GM12892 (cell line): ENCODE measurements at places on chromosomes 11 and 22.

GRCh38 chr11:115606498-115607220 is 102.4 kb upstream of the CADM1 start:
- DNase-seq = no peak

DNA sequence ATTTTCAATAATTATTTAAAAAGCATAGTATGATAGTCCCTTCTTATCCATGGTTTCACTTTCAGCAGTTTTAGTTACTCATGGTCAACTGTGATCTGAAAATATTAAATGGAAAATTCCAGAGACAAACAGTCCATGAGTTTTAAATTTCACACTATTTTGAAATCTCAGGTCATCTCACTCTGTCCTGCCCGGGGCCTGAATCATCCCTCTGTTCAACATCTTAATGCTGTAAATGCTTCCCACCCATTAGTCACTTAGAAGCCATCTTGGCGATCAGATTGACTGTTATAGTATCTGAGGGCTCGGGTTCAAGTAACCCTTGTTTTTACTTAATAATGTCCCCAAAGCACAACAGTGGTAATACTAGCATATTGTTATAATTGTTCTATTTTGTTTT is 1509.3 kb downstream of the FAM181B start:
- DNase-seq = no peak

GRCh38 chr11:128052912-128053641 is 534.3 kb downstream of the ETS1 start:
- no peak for DNase-seq

- DNase-seq = no peak
Measured at GRCh38 chr22:42171417-42171816, 40.8 kb upstream of the CYP2D6 start.

DNA sequence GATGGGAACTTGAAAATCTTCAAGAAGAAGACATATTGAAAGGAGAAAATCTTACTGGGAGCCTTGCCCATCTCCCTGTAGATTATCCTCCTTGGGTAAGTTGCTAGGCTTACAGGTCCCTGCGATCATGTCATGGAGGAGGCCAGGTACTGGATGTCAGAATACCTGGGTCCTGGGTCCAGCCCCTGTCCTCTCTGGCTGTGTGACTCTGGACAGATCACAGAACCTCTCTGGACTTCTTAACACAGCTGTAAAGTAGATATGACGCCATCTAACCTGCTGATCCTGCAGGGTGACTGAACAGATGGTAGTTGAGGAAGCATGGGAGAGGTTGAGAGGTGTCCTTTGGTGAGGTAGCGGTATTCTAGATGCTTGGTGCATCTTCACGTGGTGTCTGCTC is 4.1 kb downstream of the TSKU start:
- no peak for DNase-seq

- DNase-seq = no peak
Measured at GRCh38 chr11:109971184-109971523, 122.0 kb upstream of the ZC3H12C start.

GRCh38 chr22:38026130-38027111 is 30.8 kb upstream of the PICK1 start:
- no peak for DNase-seq

- DNase-seq = no peak
Measured at GRCh38 chr22:20221421-20222340, 46.4 kb downstream of the RTN4R start.
